ENCODE measurements at places on chromosomes 3 and 15. TPM values are rescaled to one million over a fixed set of nuclear protein-coding genes. Genes with fewer than 3 reads are reported as not detected.

- H3K4me1 ChIP-seq = no peaks in the 10 kb centered on the region
- H3K27ac ChIP-seq = no peak overlapping the region
- no peaks in the 10 kb centered on the region for H3K27me3 ChIP-seq
- H3K36me3 ChIP-seq = no peaks in the 10 kb centered on the region
- no peak for DNase-seq
Measured at GRCh38 chr3:66092175-66092995, 53.7 kb upstream of the MAGI1 start.

- H3K27ac ChIP-seq = peak overlapping the region; percentile 59
- H3K27me3 ChIP-seq = no peaks in the 10 kb centered on the region
- H3K4me3 ChIP-seq = no peak overlapping the region
- peaks cover 35% of the 10 kb centered on the region for H3K4me1 ChIP-seq
- no peaks in the 10 kb centered on the region for H3K36me3 ChIP-seq
- no peak for DNase-seq
Measured at GRCh38 chr3:188212308-188212969, 58.5 kb downstream of the LPP start.

DNA sequence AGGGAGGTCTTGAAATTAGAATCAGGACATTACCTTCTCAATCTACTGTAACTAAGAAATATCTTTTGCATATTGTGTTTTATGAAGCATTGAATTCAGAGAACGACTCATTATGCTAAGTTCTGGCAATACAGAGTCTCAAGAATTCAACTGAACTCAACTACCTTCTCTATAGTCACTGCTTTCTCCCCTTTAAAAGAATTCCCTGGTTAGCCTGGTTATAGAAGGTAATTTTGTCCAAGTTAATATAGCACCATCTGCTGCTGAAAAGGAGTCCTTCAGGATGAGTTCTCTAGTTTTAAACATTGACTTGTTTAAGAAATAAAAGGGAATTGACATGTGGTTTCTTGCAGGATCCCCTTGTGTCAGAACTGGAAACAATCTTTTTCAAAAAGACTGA is 60.2 kb downstream of the IL16 start:
- H3K4me1 ChIP-seq = no peaks in the 10 kb centered on the region
- H3K36me3 ChIP-seq = no peaks in the 10 kb centered on the region
- DNase-seq = no peak
- no peaks in the 10 kb centered on the region for H3K27me3 ChIP-seq

DNA sequence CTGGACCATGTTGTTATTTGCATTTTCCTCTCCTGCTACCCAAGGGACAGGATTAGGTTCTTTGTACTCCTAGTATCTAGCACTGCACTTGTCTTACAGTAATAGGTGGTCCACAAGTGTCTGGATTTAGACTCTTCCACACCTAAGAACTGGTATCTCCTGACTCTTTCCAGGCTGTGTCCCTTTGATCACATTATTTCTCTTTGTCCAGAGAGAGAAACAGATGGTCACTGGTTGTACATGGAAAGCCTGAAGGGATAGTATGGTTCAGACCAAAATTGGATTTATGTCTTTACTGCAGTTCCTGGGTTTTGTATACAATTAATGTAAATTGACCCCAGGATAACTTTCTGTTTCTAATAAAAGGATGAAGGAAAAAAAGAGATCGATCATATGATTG is 64.0 kb downstream of the PDE8A start:
- H3K27me3 ChIP-seq = no peaks in the 10 kb centered on the region
- H3K4me1 ChIP-seq = peaks cover 18% of the 10 kb centered on the region
- DNase-seq = no peak

GRCh38 chr15:70605606-70606410 is 157.6 kb downstream of the UACA start:
- no peak overlapping the region for H3K27ac ChIP-seq
- no peak overlapping the region for H3K4me3 ChIP-seq
- H3K27me3 ChIP-seq = no peaks in the 10 kb centered on the region
- DNase-seq = no peak

GRCh38 chr3:60622349-60622748 is 628.9 kb downstream of the FHIT start:
- no peaks in the 10 kb centered on the region for H3K36me3 ChIP-seq
- no peak overlapping the region for H3K27ac ChIP-seq
- no peaks in the 10 kb centered on the region for H3K4me1 ChIP-seq
- no peaks in the 10 kb centered on the region for H3K27me3 ChIP-seq
- DNase-seq = no peak

- DNase-seq = peak; percentile 53
- no peaks in the 10 kb centered on the region for H3K27me3 ChIP-seq
- peak overlapping the region; percentile 79 for H3K4me3 ChIP-seq
Measured at GRCh38 chr3:57078344-57078634, 17.8 kb downstream of the SPATA12 start.

GRCh38 chr15:62269504-62269903 is 104.4 kb upstream of the C2CD4B start:
- no peak for DNase-seq
- no peaks in the 10 kb centered on the region for H3K4me1 ChIP-seq
- no peak overlapping the region for H3K4me3 ChIP-seq
- no peak overlapping the region for H3K27ac ChIP-seq
- no peaks in the 10 kb centered on the region for H3K36me3 ChIP-seq
- no peaks in the 10 kb centered on the region for H3K27me3 ChIP-seq

The CLRN1 gene
- total RNA-seq = not detected

DNA sequence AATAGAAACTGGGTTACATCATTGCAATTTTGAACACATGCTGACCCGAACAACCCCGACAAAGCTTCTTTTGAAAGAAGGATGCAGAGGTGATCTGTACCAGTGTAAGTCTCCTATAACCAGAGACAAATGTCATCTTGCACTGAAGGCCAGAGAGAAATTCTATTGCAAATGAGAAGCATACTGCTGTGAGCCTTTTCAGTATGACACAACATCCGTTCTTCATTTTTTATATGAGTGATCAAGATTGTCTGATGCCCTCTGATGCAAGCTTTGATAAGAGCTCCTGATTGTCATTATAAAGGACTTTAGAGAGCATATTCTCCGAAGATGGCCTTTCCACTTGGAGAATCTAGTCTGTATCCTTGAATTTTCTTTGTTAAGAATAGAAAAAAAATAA is 36.9 kb downstream of the PCOLCE2 start:
- no peak overlapping the region for H3K4me3 ChIP-seq
- H3K36me3 ChIP-seq = no peaks in the 10 kb centered on the region
- H3K27ac ChIP-seq = no peak overlapping the region
- H3K27me3 ChIP-seq = no peaks in the 10 kb centered on the region
- DNase-seq = no peak
- H3K4me1 ChIP-seq = peaks cover 17% of the 10 kb centered on the region

All from upper lobe of left lung (tissue), 6 donors.